Non-pigmented ciliary epithelial cell (primary cell): ENCODE measurements at places on chromosomes 16 and 17.

GRCh38 chr17:19645734-19646201, 2.8 kb upstream of the ALDH3A2 start:
- no peak for DNase-seq

- no peak for DNase-seq
Measured at GRCh38 chr17:44549686-44550085, 7.6 kb upstream of the FZD2 start.

GRCh38 chr17:65572581-65573281, 11.3 kb upstream of the AXIN2 start:
- DNase-seq = no peak

DNA sequence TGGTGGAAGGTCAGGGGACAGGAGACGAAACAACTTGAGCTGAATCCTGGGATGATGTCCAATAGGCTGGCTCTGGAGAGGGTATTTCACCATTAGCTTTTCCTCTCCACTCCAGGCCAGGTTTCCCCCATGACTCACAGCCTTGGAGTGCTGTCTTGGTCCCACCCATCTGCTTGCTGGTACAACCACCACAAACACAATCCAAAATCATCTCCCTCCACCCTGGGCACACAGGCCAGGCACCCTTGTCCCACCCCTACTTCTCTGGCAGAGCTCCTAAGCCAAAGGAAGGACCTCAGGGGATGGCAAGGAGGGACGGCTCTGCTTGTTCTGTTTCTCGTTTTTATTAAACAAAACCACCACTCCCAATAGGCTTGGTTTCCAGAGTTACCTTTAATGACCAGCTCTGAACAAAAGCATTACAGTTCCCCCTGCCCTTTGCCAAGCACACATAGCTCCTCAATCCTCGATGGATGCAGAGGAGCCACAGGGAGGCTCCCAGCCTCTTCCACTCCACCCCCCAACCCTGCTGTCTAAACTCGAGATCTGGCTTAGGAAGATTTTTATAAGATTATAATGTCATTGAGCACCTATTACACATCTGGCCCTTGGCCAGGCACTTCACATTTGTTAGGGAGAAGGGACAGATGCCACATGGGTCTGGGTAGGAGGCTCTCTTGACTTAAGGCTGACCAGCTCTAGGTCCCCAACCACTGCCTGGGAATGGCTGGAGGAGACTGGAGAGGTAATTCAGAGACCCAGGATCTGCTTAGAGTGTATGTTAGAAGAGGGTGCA, 13.3 kb downstream of the CAVIN1 start:
- DNase-seq = no peak

GRCh38 chr17:71909155-71909554, 211.7 kb upstream of the SOX9 start:
- DNase-seq = no peak

DNA sequence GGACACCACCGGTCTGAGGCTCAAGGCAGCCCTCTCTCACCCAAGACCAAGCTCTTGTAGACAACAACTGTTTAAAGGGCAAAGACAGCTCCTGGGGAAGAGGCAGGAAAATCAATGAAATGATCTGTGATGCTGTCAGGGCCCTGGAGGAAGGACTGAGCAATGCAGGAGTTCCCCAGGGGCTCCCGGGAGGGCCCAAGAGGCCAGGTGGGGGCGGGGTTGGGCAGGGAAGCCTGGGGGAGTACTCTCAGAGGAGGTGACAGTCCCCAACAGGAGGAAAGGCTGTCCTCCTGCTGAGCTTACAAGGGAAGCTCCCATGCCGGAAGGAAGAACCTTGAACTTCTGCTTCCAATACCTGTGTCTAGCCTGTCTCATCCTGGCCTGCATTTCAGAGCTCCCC, 8.3 kb upstream of the NOS2 start:
- no peak for DNase-seq

DNA sequence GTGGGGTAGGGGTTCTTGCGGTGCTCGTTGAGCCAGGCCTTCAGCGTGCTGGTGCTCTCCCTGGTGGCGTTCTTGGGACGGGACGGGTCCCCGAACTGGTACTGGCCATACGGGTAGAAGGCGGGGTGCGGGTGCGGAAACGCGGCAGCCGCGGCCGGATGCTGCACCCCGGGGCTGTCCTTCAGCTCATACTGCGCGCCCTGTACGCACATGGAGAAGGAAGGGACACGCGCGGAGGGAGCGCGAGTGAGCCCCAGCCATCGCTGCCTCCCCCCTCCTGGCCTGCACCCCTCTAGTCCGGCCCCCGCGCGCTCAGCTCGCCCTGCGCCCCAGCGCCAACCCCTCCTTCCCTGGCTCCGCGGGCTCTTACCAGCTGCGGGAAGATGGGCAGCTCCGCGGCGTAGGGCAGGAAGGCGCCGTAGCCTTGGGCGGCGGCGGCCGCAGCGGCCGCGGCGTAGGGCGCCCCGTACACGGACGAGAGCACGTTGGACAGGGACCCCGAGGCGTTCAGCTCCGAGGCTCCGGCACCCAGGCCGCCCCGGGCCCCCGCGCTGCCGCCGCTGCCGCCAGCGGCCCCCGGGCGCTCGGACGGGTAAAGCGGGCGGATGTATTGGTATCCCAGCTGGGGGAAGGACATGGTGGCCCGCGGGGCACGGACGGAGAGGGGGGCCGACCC, 1.0 kb downstream of the IRX3 start:
- no peak for DNase-seq

DNA sequence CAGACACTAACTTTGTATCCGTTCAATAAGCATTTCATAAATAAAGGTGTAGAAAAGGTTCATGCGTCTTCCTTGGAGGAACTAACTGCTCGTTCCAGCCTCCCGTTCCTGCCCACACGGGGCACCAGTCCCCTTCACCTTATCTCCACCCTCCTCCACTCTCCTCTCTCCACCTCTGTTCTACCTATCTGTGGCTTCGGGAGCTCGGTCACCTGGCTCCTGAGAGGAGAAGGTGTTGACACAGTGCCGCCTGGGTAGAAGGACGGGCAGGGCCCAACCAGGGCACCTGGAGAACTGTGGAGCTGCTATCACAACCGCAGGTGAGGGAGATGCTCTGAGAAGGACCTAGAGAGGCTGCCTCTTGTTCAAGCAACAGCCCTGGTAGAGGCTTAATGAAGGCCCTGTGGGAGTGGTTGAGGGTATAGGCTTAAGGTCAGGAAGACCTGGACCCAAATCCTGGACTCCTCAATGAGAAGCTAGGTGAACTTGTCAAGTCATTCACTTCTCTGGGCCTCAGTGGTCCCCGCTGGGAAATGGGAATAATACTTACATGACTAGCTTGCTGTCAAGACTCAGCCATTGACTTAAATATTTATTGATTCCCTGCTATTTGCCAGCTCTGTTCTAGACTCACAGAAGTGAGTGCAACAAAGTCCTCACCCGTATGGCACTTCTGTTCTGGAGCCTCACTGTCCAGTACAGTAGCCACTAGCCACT, 9.6 kb upstream of the MINK1 start:
- DNase-seq = no peak

GRCh38 chr17:10116267-10116666, 82.1 kb downstream of the GAS7 start:
- DNase-seq = no peak

DNA sequence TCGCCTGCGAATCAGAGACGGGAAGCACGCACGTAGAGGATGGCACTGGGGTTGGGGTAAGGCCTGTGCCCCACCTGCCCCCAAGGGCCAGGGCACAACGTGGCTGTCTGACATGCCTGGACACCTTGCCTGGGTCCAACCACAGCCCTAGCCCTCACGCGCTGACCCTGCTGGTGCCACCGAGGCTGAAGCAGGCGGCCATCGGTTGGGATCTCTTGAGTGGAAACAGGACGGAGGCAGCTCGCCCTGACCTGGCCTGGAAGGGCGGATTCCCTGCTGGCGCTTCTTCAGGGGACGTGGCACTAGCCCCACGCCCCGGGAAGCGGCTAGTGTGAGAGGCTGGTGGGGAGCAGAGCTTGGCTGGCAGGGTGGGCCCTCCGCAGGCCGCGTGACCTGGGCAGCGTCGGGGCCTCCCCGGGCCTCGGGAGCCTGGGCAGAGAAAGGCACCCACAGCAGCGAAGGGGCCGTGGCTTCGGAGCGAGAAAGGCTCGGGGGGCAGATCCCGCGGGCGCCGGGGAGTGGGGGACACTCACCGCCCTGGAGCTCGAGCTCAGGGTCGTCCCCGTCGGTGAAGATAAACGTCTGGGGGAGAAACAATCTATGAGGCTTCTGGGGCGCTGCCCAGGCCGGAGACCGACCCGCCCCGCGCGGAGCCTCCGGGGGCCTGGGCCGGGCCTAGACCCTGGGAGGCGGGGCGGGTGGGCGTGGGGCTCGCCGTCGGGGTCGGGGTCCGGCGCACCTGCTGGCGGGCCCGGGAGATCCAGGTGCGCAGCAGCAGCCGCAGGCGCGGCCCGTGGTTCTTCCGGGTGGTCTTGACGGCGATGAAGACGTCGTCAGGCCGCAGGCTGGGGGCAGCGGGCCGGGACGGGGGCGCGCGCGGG, 610 bp downstream of the RFNG start:
- no peak for DNase-seq

- DNase-seq = no peak
Measured at GRCh38 chr16:58464916-58465731, 34.8 kb upstream of the NDRG4 start.
